ENCODE measurements at places on chromosomes 3 and 15. TPM values are rescaled to one million over a fixed set of nuclear protein-coding genes. Genes with fewer than 3 reads are reported as not detected.

- peak; percentile 30 for DNase-seq
Measured at GRCh38 chr3:42739401-42740158, 33.5 kb downstream of the CCDC13 start.

Gene COL6A5
- total RNA-seq = not detected

- DNase-seq = no peak
Measured at GRCh38 chr15:69013726-69014406, 629 bp upstream of the NOX5 start.

Gene COL7A1
- 0.37 TPM for total RNA-seq

Gene CTXN2
- not detected for total RNA-seq

DNA sequence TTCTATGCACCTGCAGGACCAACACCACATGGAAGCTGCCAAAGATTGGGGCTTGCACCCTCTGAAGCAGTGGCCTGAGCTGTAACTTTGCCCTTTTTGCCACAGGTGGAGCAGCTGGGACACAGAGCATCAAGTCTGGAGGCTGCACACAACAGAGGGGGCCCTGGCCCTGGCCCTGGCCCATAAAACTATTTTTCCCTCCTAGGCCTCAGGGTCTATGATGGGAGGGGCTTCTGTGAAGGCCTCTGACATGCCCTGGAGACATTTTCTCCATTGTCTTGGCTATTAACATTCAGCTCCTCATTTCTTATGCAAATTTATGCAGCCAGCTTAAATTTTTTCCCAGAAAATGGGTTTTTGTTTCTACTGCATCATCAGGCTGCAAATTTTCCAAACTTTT lies 335.5 kb downstream of the ARPP21 start:
- DNase-seq = no peak

Gene GUCA1C
- total RNA-seq = not detected

DNA sequence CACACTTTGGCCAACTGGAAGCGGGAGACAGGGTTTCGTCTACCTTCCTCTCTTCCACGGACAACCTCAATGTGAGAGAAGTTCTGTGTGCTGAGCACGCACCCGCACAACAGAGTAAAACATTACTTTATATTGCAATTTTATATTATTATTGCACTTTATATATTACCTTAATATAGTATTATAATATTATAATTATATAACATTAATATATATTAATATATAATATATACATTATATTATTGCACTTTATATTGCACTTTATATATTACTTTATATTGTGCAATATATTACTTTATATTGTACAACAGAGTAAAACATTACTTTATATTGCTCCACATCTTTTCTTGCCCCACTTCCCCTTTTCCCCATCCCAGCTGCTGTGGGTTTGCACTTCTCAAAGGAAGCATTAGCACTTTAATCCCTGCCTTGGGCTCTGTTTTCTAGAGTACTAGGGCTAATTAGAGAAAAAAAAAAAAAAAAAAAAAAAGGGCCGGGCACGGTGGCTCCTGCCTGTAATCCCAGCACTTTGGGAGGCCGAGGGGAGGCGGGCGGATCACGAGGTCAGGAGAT lies 76.4 kb upstream of the SLC4A7 start:
- no peak for DNase-seq

- no peak for DNase-seq
Measured at GRCh38 chr15:91861223-91861622, 7.7 kb downstream of the SLCO3A1 start.

DNA sequence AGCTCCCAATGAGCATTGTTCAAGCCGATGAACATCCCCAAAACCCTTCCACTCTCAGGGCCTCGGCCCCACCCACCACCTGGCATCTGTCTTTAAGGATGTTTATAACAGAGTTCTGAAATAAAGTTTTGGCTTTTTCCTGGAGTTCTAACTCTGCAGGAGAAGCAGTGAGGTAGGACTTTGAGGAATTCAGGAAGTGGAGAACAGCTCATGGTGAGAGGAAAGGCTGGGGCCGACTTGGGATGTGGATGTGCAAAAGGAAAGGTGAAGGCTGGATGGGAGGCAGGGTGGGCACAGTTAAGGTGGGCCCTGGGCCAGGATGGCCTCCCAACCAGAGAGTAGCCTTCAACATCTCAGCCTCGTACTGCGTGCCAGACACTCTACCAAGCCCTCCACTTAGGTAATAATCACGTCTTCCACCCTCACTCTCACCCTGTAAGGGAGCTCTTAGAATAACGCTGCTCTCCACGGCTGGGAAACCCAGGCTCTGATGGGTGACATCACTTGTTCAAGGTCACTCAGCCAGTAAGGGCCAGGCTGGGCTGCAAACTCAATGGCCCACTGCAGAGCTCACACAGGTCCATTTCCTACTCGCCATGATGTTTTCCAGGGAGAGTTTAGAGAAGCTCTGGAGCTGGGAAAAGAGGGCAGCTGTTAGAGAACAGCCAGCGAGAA lies 28.5 kb downstream of the LIPC start:
- no peak for DNase-seq

Gene KBTBD13
- not detected for total RNA-seq

DNA sequence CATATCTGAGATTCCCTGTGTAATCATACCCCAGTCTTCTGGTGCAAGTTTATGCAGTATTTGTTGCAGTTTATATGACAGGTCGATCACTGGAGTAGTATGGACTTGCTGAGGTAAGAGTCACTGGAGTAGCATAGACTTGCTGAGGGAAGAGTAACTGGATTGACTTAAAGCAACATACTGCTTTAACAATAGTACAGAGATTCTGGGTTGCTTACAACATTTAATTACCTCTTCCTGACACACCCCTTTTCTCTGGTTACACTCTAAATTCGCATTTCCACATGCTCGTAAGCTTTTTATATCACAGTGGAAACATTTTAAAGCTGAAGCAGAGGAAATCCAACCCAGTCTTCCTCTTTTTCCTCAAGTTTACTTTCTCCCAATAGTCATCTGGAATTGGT lies 11.8 kb downstream of the AAGAB start:
- no peak for DNase-seq

Gene BSN
- 0.42 TPM for total RNA-seq

Gene C3orf49
- not detected for total RNA-seq

DNA sequence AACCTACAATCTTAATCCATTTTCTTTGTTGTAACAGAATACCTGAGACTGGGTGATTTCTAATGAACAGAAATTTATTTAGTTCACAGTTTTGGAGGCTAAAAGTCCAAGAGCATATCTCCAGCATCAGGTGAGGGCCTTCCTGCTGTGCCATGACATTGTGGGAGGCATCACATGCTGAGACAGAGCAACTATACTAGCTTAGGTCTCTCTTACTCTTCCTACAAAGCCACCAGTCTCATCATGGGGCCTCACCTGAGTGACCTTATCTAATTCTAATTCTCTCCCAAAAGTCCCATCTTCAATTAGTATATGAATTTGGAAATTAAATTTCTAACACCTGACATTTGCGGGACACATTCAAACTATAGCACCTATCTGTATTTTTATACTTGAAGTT lies 247.1 kb upstream of the MRPL3 start:
- DNase-seq = no peak

DNA sequence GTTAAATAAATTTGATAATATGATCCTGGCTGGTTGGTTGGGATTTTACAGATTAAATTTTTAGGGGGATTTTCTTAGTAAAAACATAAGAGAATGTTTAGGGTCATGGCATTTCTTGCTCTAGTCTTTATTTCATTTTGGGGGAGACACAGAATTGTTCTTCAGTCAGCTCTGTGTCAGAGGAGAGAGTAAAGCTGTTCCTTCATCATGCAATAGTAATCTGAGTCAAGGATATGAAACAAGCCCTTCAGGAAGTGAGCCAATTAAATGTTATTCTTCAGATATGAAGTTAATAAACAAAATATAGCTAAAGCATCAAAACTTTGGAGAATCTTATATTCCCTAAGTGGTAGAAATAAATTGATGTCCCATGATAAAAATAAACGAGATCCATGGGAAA lies 22.9 kb upstream of the SLC4A7 start:
- no peak for DNase-seq

DNA sequence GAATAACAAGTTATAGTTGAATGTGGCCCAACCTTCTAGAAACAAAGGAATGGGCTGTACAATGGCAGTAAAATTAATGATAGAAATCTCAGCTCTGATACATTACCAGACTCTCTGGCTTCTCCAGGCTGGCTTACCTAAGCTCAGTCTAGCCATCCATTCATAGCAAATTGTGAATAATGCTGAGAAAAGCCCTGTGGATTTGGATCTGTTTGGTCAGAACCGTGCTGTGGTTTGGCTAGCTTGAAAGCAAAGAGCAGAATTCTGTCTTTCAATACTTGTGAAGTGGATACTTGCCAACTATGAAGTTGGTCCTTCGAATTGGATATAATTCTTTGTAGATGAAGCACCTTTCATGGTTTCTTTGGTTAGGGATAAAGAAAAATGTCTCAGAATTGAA lies 199.1 kb downstream of the EPHA3 start:
- no peak for DNase-seq

GRCh38 chr3:32571192-32571485 lies 481 bp upstream of the DYNC1LI1 start:
- DNase-seq = no peak

Gene NME9
- total RNA-seq = 0.08 TPM

GRCh38 chr3:11498177-11498576 lies 145.5 kb downstream of the VGLL4 start:
- DNase-seq = no peak

DNA sequence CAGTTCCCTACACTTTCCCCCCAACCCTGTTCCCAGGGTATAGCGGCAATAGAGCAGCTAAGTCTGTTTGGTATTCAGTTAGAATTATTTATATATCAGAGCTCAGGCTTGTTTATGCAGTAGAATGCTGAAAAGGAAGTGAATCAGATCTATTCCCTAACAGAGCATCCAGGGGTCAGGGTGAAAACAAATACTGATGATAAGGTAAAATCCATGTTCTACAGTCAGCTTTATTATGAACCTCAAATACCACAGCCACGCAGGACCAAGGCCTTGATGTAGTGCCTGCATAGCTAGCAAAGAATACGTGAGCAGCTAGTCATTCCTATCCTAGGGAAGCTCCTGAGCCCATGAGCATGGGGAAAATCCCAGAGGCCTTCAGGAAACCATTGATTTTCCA lies 229.7 kb upstream of the ICE2 start:
- DNase-seq = no peak

GRCh38 chr15:48145923-48146322 lies 25.1 kb downstream of the SLC24A5 start:
- no peak for DNase-seq

GRCh38 chr15:77208241-77208640 lies 137.3 kb upstream of the TSPAN3 start:
- DNase-seq = no peak

Gene ISL2
- not detected for total RNA-seq

GRCh38 chr3:140332131-140332530 lies 345.7 kb upstream of the TRIM42 start:
- no peak for DNase-seq

DNA sequence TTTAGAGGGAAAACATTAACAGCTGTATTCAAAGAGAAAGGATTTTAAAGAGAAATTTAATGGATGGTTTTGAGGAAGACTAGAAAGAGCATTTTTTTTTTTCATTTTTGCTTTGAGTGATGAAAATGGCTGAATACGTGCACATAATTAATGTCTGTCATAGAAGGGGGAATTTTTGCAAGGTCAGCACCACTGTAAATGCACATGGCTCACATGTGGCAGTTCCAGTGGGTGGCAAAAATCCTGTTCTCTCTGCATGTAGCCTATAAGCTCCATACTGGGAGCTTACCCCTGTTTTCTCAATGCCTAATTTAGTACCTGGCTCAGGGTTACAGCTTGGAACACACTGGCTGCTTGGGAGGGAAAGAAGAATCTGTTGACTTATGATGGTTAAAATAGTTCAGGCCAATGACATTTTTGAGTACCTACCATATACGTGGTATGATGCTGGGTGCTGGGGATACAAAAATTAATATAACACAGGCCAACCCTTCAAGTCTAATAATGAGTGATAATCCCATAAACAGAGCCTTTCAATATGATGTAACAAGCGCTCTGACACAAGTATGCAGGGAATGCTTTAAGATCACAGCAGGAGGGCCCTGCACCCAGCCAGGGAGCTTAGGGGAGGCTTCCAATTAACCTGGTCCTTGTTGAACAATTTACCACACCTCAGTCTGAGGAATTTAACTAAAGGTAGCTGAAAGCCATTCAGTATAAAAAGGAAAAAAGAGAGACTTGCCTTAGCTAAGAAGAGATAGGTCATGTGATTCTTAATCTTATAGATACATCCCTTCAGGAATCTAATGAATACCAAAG lies 33.0 kb downstream of the HSPBAP1 start:
- DNase-seq = no peak

- no peak for DNase-seq
Measured at GRCh38 chr3:38154033-38154494, 11.3 kb upstream of the OXSR1 start.

Gene FBXO40
- 0.08 TPM for total RNA-seq

Gene HRG
- 41.8 TPM for total RNA-seq

DNA sequence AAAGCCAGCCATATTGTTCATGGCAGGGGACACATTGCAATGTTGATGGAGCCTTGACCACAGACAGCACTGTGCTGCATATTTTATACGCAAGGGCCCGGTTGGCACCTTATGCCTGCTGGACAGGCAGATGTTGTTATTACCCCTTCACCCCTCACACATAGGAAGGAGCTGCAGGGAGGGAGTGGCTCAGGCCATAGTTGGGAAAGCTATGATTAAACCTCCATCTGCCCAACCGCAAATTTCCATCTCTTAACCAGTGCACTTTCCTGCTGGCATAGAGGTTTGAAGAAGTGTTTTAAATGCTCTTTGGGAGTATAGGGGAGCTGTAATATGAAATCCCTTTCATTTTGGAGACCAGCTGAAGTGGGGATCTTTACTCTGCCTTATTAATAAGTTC lies 224.7 kb downstream of the CACNA2D3 start:
- DNase-seq = no peak

Gene ILDR1
- total RNA-seq = 1.7 TPM

- no peak for DNase-seq
Measured at GRCh38 chr3:169666376-169667165, 3.1 kb upstream of the MECOM start.

- DNase-seq = no peak
Measured at GRCh38 chr3:172340583-172340982, 107.7 kb downstream of the GHSR start.

GRCh38 chr3:5456199-5456598 lies 268.7 kb downstream of the EDEM1 start:
- DNase-seq = no peak

Gene ESYT3
- total RNA-seq = under 0.01 TPM

DNA sequence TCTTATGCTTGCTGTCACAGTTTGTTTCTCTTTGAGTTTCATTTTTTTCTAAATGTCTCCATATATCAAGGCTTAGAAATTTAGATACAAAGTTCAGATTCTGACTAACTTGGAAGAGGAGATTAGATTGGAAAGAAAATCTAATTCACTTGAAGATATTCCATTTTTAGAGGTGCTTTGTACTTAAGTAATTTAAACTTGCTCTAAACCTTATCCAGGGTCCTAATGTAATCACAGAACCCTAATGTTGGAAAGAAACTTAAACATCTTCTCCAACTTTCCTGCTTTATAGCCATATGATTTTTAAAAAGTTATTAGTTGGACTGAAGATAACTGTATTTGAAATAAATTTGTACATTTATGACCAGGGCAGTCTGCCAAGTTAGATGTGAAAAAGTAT lies 81.1 kb upstream of the ARHGEF3 start:
- no peak for DNase-seq

Gene EFHB
- total RNA-seq = 0.37 TPM

Measured in liver (tissue), 10 donors.